ENCODE measurements at places on chromosomes 1 and 21.

GRCh38 chr1:157240495-157241184, 102.4 kb upstream of the ETV3 start:
- no peak for DNase-seq

GRCh38 chr21:21997390-21998333, 999.5 kb downstream of the NCAM2 start:
- DNase-seq, result no peak

DNA sequence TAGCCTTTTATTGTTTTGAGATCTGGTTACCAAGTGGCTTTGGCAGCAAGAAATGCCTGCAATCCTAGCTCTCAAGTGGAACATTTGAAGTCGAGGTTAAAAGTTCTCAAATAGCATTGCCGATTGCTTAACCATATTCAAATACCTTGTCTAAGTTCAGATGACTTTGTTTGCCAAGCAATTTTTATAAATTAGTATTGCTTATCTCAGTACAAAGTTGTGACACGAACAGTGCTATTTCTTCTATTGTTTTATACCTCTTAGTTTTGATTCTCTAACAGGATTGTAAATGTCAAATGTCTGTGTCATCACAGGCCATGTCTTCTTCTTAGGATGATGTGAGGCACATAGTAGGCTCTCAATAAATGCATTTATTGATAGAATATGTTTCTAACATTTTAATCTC, 633.3 kb downstream of the PTPRC start:
- DNase-seq, result no peak

- DNase-seq, result no peak
Measured at GRCh38 chr21:19340303-19340702, 936.7 kb upstream of the TMPRSS15 start.

GRCh38 chr21:40567501-40567900, 279.5 kb downstream of the DSCAM start:
- DNase-seq, result no peak

GRCh38 chr1:151024540-151025146, 11.7 kb upstream of the BNIPL start:
- DNase-seq, result peak; percentile 72

GRCh38 chr21:45578176-45578801, 36.0 kb upstream of the SLC19A1 start:
- DNase-seq, result no peak

Data from activated CD8-positive, alpha-beta memory T cell treated with anti-CD3 and anti-CD28 coated beads for 4 hours (primary cell).